ENCODE measurements at places on chromosomes 2 and 18. TPM values are rescaled to one million over a fixed set of nuclear protein-coding genes. Genes with fewer than 3 reads are reported as not detected.

The SPC25 gene
- 6.0 TPM for total RNA-seq

The HOXD1 gene
- total RNA-seq = 0.16 TPM

The COL5A2 gene
- total RNA-seq = 6.3 TPM

The ASB18 gene
- not detected for total RNA-seq

The CYRIA gene
- total RNA-seq = 1.3 TPM

The VWA3B gene
- 0.40 TPM for total RNA-seq

The ABCG5 gene
- not detected for total RNA-seq

The SLC14A1 gene
- total RNA-seq = 0.52 TPM

The HES6 gene
- 2.2 TPM for total RNA-seq

DNA sequence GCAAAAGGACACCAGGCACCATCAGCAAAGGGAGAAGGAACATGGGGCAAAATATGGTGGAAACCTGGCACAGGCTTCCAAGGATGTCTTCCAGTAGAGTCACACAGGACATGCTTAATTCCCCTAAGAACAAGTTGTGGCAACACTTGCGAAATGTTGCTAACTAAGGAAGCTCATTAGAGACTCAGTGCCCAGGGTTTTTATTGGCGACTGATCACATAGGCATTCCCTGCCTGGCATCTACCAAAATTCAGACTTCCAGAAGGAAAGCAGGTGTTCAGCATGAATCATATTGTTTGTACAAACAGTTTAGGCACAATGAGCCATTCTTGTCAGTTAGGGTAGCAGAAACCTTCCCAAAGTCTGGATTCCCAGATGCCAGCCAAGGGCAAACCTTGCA lies 25.7 kb downstream of the SLC4A1AP start:
- ATAC-seq = peak; percentile 52

- no peak for ATAC-seq
Measured at GRCh38 chr2:1671916-1672315, 72.4 kb downstream of the PXDN start.

DNA sequence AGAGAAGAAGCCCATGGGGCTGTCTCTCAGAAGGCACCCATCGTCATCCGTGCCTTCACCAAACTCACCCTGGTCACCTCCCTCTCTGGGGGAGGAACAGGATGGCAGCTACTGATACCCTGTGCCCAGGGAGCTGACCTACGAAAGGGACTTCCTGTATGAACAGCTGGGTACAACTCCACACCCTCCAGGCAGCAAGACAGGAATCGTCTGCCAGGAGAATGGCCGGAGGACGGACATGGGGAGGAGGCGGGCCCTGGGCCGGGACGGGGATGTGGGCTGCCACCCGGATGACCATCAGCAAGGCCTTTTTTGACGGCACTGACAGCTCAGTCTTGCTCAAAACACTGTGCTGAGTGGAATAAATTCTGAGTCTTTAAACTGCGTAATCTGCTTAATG lies 243.6 kb downstream of the HDAC4 start:
- ATAC-seq = no peak

- ATAC-seq = no peak
Measured at GRCh38 chr2:158182676-158183295, 81.1 kb downstream of the UPP2 start.

- no peak for ATAC-seq
Measured at GRCh38 chr2:102425441-102426132, 2.6 kb downstream of the IL18RAP start.

DNA sequence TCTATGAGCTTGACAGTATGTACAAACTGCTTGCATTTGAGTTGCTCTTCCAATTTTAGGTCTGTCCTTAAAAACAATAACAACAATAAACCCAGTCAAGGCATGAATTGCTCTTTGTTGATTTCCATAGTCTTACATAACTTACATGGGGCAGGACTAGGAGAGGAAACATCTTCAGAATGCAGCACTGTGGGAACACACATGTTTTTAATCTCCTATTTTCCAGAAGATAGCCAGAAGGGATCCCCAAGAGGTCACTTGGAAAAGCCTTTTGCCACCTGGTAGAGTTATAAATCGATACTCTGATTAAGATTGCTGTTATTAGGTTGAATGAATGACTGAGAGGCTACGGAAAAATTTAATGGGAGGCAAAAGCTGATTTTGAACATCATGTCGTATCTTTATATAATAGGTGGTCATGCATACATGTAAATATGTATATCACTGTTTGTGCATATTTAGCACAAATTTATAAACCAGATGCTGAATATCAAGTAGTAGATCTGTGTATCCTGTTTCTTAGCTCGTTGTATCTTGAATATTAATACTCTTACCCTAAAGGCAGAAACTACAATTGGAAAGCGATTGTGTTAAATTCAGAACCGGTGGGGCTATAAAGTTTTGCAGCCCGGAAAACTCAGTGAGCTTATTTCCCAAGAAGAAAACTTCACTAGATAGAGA lies 479.4 kb upstream of the TCF4 start:
- ATAC-seq = no peak

DNA sequence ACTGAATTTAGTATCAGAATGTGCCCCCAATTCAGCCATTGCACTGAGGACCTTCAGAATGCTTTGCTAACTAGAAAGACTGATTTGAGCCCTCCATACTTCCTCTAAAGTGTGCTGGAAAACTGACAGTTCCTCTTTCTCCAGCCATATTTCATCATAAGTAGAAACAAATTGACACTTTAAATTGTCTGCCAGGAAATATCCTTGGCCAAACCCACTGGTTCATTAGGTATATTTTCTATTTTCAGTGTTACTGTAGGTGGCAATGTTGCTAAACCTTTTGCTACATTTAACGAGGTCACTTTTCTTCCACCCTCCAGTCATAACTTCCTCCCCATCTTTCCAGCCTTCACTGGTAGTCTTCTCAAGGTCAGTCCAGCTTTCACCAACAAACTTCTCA lies 21.5 kb downstream of the SP5 start:
- ATAC-seq = no peak

- no peak for ATAC-seq
Measured at GRCh38 chr2:96150791-96151594, 5.8 kb upstream of the DUSP2 start.

DNA sequence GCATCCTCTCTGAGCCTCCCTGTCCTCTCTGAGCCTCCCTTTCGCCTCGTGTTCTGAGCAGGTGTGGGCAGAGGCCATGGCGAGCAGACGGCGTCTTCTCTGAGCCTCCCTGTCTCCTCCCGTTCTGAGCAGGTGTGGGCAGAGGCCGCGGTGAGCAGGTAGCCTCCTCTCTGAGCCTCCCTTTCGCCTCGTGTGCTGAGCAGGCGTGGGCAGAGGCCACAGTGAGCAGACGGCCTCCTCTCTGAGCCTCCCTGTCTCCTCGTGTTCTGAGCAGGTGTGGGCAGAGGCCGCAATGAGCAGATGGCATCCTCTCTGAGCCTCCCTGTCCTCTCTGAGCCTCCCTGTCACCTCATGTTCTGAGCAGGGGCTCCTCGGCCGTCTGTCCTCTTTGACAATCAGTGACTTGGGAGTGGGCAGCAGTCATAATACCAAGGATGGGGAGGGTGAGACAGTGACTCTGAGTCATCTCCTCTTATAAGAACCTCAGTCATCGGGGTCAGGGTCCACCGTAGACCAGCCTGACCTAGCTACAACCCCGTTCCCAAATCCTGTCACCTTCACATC lies 395.1 kb upstream of the SALL3 start:
- ATAC-seq = no peak

DNA sequence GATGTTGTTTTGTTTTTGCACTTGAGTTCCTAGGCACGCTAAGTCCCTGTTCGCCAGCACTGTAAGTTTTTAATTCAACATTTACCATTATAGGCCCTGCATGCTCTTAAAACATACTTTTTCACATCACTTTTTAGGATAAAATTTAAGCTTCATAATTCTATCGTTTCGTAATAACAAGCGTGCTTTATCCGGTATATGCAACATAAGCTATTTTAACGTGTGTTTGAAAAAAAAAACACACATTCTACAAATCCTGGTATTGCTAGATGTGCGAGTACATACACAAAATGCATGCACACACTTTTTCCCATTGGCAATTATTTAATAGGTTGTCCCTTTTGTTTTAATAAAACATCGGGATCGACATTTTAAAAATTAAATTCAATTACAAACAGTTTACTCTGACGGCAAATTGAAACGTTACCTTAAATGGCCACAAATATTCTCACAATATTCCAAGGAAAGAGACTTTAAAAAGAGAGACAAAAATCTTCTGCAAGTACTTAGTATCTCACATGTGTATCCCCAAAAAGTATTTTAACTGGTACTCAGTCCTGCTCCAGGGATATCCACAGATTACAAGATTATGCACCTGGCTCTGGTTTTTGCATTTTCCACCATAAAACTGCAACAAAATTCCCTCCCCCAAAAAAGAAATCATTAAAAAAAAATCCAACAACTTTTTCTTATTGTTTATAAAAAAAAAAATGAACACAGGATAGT lies 1.0 kb upstream of the TCF4 start:
- no peak for ATAC-seq

DNA sequence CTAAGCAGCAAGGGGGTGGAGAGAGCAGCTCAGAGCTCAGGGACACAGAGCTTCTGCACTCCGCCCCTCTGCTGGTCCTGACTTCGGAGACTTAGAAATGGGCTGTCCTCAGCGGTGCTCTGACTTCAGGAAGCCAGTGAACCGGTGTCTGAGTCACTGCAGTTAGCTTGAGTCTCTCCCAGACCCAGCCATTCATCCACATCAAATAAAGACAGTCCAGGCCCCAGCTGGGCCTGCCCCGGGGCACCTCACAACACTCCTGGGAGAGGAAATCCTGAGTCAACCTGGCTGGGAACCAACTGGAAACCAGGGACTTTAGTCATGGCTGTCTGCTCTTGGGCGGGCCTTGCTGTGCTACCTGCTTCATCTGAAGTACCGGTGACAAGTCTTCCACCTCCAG lies 5.4 kb upstream of the ITGB6 start:
- peak; percentile 98 for ATAC-seq

- ATAC-seq = no peak
Measured at GRCh38 chr2:125398738-125399524, 1257.0 kb upstream of the GYPC start.

DNA sequence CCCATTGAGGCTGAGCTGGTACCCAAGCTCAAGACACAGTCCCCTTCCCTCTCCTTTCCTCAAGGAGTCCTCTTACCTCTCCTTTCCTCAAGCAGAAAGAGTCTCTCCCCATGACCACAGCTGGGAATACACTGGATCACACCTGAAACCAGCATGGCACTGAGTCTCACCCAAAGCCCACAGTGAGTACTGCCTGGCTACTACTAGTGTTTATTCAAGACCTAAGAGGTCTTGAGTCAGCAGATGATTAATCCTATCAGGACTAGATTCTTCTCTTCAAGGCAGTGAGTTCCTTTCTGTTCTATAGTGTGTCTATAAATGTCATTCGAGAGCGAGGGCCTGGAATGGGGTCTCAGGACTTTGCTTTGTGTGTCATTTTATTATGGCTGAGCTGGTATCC lies 111.4 kb downstream of the METTL4 start:
- ATAC-seq = no peak

GRCh38 chr2:231359441-231359840 lies 36.1 kb upstream of the B3GNT7 start:
- no peak for ATAC-seq

GRCh38 chr2:7403092-7403775 lies 486.0 kb downstream of the RNF144A start:
- ATAC-seq = no peak

- ATAC-seq = no peak
Measured at GRCh38 chr2:113220970-113221708, 47.4 kb downstream of the PSD4 start.

DNA sequence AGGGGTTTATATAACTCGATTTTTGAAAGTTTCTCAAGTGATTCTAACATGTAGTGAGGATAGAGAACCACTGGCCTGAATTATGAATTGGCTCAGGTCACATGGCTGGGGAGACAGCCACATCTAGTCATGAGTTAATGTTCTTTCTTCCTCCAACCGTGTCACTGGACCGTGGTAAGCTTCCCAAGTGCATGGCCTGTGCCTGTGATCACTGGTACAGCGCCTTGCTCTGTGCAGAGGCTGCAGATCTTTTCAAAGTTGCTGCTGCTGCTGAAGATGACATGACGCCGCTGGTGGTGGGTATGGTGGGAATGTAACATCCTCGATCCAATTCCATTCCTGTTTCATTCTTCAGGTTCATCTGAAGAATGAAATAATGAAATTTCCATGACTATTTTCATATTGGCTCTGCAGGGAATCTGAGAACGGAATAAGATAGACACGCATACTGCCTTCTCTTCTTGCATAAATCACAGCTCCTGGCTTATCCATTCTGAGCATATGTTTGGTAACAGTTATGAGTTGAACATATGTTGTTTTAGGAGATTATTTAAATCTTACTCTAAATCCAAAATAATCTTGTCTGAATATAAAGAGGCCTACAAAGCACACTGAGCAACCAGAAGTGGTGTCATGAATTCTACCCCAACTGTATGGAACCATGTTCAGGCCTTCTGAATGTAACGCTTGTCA lies 100.5 kb upstream of the THSD7B start:
- no peak for ATAC-seq

- peak; percentile 76 for ATAC-seq
Measured at GRCh38 chr2:179096090-179096489, 46.2 kb upstream of the CCDC141 start.

- ATAC-seq = no peak
Measured at GRCh38 chr2:70692256-70692655, 75.7 kb downstream of the ADD2 start.

Data from esophagus mucosa (tissue), 1 donor.